Heart right ventricle (tissue), 16 donors: ENCODE measurements at places on chromosomes 5 and 9. TPM values are rescaled to one million over a fixed set of nuclear protein-coding genes. Genes with fewer than 3 reads are reported as not detected.

- no peak for DNase-seq
Observed at GRCh38 chr5:150513375-150514309, 5.7 kb downstream of the NDST1 start.

GRCh38 chr5:158792186-158792585, 307.5 kb downstream of the EBF1 start:
- DNase-seq: no peak

DNA sequence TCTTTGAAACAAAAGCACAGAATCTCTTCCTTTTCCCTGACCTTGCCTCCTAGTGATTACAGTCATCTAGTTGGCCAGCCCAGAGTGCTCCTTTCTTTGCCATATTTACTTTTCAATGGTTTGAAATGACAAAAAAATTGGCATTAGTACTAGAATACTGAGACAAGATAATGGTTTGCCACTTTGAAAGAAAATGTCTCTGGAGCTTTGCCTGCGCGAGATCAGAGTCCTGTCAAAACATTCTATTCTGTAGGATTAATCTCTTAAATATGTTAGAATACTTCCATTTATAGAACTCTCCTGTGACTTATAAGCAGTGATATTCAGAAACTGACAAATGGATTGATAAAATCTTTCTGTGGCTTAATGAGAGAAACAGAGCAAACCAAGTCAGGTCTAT, 484.0 kb upstream of the IZUMO3 start:
- DNase-seq: no peak

- DNase-seq: no peak
Observed at GRCh38 chr5:50691399-50692016, 25.1 kb downstream of the PARP8 start.

DNA sequence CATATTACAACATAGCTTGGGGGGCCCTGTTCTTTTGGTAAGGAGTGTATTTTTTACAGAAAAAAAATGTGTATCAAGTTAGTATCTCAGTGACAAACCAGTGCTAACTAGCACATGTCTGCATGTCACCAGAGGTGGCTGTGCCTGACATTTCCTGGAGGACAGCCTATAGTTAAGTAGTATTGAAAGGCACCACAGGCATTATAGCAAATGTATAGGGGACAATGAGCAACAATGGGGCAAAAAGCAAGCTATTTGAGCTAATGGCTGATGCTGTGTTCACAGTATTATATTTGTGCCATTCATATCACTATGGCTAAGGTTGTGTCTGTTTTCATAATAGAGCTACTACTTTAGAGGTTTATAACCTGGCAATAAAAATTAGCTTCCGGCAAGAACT, 1644.0 kb downstream of the MAT2B start:
- no peak for DNase-seq

DNA sequence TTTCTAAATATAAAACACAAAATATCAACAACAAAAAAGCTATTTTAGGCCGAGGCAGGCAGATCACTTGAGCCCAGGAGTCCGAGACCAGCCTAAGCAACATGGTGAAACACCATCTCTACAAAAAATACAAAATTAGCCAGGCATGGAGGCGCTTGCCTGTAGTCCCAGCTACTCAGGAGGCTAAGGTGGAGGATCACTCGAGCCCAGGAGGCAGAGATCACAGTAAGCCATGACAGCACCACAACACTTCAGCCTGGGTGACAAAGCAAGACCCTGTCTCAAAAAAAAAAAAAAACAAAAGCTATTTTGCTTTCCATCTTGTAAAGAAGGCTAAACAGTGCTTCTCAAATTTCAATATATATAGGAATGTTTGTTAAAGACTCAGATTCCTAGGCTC, 11.3 kb downstream of the C5orf15 start:
- DNase-seq: no peak

- peak; percentile 50 for DNase-seq
Observed at GRCh38 chr9:97923529-97924108, 1.3 kb upstream of the TRMO start.

The SLC12A7 gene
- total RNA-seq: 129 TPM

DNA sequence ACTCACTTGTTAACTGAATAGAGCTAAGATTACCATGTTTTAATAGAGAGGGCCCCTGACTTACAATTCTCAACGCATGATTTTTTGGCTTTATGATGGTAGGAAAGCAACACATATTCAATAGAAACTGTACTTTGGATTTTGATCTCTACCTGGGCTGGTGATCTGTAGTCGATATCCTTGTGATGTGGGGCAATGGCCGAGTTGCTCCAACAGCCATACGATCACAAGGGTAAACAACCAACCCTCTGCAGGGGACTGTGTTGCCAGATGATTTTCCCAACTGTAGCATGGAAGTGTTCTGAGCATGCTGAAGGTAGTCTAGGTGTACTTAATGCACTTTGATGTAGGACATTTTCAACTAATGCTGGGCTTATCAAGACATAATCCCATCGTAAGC, 36.5 kb downstream of the NSUN2 start:
- no peak for DNase-seq

The SQSTM1 gene
- total RNA-seq: 389 TPM

The PCDHA9 gene
- not detected for total RNA-seq

GRCh38 chr5:89342106-89342876, 459.3 kb upstream of the MEF2C start:
- no peak for DNase-seq

DNA sequence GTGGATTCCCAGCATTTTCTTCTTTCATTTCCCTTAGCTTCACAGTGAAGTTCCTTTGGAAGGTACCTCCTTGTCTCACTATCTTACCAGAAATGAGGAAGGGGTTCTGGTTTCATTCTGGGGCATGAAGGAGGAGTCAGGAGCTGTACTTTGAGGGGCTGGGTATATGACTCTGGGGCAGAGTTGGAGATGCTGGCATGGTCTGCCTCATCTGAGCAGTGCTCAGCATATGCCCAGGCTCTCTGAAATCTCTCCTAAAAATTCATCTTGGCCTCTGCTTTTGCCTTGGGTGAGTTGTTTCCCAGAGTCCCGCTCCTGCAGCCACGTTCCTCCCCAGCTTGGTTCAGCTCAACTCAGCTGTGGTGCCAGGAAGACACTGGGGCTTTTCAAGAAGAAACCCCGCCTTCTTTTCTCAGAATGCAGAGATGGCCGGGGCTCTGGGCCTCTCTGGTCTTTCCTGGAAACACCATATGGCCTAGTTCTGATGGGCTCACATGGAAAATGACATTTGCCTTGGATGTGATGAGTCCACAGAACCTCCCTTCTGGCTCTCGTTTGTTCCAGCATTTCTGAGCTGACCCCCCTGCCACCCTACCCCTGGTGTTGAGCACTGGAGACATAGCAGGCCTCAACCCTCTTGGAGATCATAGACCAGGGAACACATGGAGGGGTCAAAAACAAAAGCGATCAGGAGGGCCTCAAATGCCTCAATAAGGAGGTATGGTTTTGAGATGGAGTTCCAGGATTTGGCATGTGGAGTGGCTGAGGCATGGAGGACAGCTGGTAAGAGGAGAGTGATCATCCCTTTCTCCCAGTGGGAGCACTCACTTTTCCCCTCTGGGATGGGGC, 12.0 kb upstream of the TGFBR1 start:
- no peak for DNase-seq

- no peak for DNase-seq
Observed at GRCh38 chr5:177364159-177364962, 6.6 kb downstream of the RGS14 start.

- no peak for DNase-seq
Observed at GRCh38 chr5:64637144-64637543, 53.2 kb upstream of the SHISAL2B start.

DNA sequence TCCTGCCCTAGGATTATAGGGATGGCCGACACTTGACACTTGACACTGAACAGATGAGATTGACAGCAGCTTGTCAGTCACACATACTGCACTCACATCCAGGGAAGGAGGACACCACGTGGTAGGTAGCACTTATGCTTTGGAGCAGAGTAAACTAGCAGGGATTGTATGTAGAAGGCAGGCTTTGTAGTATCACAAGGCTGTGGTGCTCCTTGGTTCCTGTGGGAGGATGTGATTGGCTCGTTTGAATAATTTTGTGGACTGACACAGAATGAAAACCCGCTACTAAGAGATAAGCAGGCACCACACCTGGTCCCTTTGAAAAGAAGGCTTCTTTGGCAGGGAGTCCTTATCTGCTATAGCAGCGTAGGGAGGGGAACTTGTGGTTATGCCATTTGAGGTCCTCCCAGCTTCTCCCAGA, 63.6 kb upstream of the IL12B start:
- no peak for DNase-seq

The RPP25L gene
- total RNA-seq: 29.2 TPM

DNA sequence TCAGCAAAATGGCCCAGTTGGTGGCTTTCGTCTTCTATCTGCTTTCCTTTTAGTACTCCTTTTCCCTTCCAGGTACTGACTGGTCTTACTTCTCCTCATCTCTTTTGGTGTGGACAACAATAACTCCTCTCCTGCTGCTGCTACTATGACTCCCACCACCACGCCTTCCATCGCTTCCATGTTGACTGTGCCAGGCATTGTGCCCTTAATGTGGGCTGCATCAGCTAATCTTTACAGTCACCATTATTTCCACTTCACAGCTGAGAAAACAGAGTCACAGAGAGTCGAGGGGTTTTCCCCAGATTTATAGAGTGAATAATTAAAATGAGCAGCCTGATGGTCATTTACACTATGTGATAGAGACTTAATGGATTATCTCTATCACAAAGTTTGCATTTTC, 184.9 kb upstream of the IL12B start:
- DNase-seq: no peak

The CDC20B gene
- total RNA-seq: not detected

The HNRNPAB gene
- 81.5 TPM for total RNA-seq

DNA sequence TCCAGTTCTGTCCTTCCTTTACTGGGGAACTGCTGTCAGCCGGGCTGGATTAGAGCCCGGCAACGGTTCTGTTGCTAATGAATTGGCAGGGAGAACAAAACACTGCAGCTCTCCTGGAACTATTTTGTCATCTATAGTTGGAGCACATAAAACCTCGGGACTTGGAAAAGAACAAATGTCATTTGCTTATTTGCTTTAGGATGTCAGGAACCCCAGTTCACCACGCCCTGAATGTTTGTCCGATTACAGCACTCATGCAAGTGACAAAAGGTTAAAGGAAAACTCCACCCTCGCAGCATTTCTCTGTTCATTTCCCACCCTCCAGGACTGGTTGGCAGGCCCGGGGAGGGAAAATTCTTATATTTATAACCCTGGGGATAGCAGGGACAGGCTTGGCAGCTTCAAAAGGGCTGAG, 66.4 kb upstream of the PLPP1 start:
- peak; percentile 90 for DNase-seq

DNA sequence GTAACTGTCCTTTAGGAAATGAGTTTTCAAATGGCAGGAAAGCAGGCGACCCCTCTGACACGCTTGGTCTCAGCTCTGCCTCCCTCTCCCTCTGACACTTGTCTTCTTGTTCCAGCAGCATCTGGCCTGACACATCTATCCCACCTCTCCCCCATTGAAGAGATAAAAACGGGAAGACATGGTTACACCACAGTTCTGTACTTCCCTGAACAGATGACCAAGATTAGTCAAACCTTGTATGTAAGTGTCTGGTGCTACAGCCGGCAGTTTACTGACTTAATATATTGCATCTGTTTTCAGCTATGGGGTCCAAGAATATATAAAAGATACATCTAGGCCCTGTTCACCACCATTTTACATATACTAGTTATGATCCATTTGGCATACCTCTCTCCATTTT, 29.6 kb upstream of the MLLT3 start:
- DNase-seq: no peak

GRCh38 chr5:176578391-176578808, 29.3 kb downstream of the CDHR2 start:
- DNase-seq: no peak

- DNase-seq: no peak
Observed at GRCh38 chr9:68706363-68707201, 1.5 kb downstream of the PIP5K1B start.

The NINJ1 gene
- total RNA-seq: 77.1 TPM

GRCh38 chr9:131546336-131547084, 1.2 kb downstream of the PRRT1B start:
- DNase-seq: no peak

- peak; percentile 61 for DNase-seq
Observed at GRCh38 chr5:67268231-67269021, 71.8 kb upstream of the CD180 start.

DNA sequence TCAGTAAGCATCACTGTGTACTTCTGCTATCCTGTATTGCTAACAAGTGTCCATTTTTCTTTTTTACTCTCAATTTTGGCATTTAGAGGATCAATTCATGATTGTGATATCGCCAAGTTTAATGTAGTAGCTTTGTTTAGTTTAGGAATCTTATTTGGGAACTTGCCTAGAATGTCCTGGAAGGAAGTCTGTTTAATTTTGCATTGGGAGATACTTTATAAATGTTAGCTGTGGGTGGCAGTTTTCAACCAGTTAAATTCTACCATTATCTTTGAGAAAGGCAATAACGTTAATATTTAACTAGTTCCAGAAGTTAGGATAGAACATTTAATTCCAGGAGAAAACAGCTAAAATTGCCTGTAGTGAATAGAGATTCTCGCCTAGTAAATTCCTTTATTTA, 78.6 kb downstream of the PBX3 start:
- DNase-seq: no peak

GRCh38 chr5:116759860-116760640, 185.4 kb upstream of the SEMA6A start:
- DNase-seq: no peak

- no peak for DNase-seq
Observed at GRCh38 chr9:125325826-125326225, 64.2 kb downstream of the GAPVD1 start.

DNA sequence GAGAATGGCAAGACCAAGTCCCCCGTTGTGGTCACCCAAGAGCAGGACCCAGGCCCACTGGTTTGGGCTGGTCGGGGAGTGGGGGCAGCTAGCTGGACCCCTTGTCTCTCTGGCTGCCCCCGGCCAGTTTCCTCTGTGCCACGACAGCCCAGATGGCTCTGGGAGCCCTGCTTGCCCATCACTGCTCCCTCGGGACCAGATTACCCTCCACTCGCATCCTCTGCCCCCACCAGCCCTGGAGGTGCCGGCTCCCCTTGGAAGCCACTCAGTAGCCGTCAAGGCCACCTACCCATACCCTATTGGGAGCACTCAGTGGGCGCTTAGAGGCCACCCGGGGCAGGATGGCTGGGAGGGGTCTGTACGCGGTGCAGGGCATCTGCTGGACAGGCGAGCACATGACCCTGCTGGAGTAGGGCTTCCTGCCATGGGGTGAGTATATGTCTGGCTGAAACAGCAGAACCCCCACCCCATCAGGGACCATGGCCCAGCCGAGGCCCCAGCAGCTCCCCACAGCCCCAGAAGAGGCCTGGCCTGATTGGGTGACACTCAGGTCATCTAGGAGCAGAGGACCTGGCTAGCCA, 70.0 kb downstream of the ZNF354C start:
- DNase-seq: no peak
